ENCODE measurements at places on chromosomes 3 and 15. TPM values are rescaled to one million over a fixed set of nuclear protein-coding genes. Genes with fewer than 3 reads are reported as not detected.

Gene MST1R
- total RNA-seq, result 1.9 TPM

Gene SPATA12
- total RNA-seq, result 0.15 TPM

Gene RARB
- total RNA-seq, result 15.5 TPM

Gene CSTA
- total RNA-seq, result 2.6 TPM

Gene PLA2G4D
- total RNA-seq, result not detected

Gene IL17RD
- total RNA-seq, result 8.9 TPM

Gene GLDN
- 127 TPM for total RNA-seq

Gene LSAMP
- 12.2 TPM for total RNA-seq

Gene WWTR1
- 33.2 TPM for total RNA-seq

Gene SHC4
- 2.0 TPM for total RNA-seq

Gene TGM5
- total RNA-seq, result not detected

Data from smooth muscle cell of trachea (primary cell).